ENCODE measurements at places on chromosomes 3 and 15. TPM values are rescaled to one million over a fixed set of nuclear protein-coding genes. Genes with fewer than 3 reads are reported as not detected.

TMIE gene
- total RNA-seq = 0.11 TPM

DNA sequence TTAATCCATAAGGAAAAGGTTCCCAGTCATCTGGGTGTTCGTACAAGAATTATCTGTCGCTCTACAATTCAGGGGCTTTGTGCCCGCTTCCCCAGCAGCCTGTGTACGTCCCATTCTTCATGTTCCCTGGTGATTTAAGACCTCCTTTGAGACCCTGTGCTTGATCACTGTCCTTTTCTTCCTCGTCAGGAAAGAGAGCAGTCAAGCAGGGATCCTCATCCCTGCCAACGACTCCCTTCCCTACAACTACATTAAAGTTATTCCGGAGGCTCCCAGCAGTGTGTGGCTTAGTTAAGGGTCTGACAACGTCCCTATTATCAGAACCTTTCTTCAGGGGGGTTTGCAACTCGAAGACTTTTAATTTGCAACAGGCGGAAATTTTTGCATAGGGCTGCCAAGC is 175.7 kb downstream of the FOXP1 start:
- no peaks in the 10 kb centered on the region for H3K36me3 ChIP-seq
- DNase-seq = no peak

GABRA5 gene
- total RNA-seq = 0.22 TPM

DNA sequence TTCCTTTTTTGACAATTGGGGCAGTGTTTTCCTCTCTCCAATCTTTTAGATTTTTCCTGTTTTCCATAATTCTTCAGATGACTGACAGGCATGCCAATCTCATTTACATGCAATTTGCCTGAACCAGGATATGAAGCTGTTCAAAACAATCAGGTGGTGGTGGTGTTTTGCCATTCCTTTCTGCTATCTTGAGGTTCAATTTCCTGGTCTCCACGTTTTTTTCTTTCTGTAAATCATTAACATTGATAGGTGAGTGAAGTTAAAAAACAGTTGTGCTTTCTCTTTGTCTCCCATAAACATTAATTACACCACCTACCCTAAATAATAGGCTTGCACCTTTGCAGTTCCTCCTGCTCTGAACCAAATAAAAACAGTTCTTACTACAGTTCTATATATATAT is 49.1 kb downstream of the C2CD4A start:
- H3K36me3 ChIP-seq = no peaks in the 10 kb centered on the region
- no peak overlapping the region for H3K4me3 ChIP-seq
- DNase-seq = no peak
- H3K4me1 ChIP-seq = peaks cover 22% of the 10 kb centered on the region
- H3K27ac ChIP-seq = no peak overlapping the region
- H3K27me3 ChIP-seq = no peaks in the 10 kb centered on the region

EPHB3 gene
- total RNA-seq = 3.0 TPM

ZNF80 gene
- total RNA-seq = not detected

FOXL2NB gene
- 0.54 TPM for total RNA-seq

- no peaks in the 10 kb centered on the region for H3K36me3 ChIP-seq
- H3K27ac ChIP-seq = no peak overlapping the region
- H3K4me3 ChIP-seq = no peak overlapping the region
- H3K27me3 ChIP-seq = no peaks in the 10 kb centered on the region
Observed at GRCh38 chr15:87667643-87668042, 588.9 kb downstream of the NTRK3 start.

DNA sequence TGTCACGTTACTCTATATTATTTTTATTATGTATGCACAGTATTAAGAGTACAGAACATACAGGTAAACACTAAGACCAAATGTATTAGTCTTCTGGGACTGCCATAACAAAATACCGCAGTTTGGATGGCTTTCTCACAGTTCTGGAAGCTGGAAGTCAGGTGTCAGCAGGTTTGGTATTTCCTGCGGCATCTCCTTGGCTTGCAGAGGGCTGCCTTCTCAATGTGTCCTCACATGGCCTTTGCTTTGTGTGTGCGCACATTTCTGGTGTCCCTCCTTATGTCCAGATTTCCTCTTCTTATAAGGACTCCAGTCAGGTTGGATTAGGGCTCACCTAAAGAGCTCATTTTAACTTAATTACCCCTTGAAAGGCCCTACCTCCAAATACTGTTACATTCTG is 53.8 kb upstream of the CPOX start:
- no peak for DNase-seq
- H3K36me3 ChIP-seq = no peaks in the 10 kb centered on the region
- peaks cover 23% of the 10 kb centered on the region for H3K27me3 ChIP-seq
- no peak overlapping the region for H3K27ac ChIP-seq

DNA sequence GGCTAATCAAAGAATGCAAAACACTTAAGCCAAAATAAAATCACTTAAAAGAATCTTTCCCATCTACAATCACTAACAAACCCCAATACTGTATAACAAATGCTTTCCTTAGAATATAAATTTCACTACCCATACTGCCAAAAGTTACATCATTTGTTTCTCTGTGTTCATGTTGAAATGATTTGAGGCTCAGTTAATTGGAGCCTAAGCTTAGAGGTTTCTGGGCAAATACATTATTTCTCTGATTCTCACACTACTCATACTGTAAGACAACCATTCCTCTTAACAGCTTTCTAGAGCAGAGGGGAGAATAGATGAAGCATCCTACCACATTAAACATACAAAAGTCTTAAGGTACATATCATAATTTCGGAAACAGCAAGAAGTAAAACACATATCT is 2.1 kb downstream of the RIOX2 start:
- peak; percentile 47 for DNase-seq
- peaks cover 16% of the 10 kb centered on the region for H3K4me1 ChIP-seq
- no peak overlapping the region for H3K27ac ChIP-seq
- H3K27me3 ChIP-seq = no peaks in the 10 kb centered on the region

GRCh38 chr15:78000091-78000926 is 77.2 kb downstream of the TBC1D2B start:
- H3K4me3 ChIP-seq = no peak overlapping the region
- peaks cover 19% of the 10 kb centered on the region for H3K36me3 ChIP-seq
- H3K27ac ChIP-seq = no peak overlapping the region
- DNase-seq = peak; percentile 54
- H3K4me1 ChIP-seq = peaks cover 11% of the 10 kb centered on the region

DNA sequence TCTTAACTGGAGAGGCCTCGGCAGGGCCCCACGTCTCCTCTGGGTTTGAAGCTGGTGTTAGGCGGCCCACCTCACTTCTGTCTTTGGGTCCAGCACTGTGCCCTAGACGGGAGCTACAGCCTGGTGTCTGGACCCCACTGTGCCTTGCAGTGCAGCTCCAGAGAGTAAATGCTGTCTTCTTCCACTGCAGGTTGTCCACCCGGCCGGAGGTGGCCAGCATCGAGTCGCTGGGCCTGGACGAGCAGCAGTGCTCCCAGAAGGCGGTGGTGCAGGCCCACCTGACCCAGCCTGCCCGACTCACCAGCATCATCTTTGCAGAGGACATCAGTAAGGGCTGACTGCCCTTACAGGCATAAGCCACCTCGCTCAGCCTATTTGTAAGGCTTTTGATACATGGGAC is 53.1 kb upstream of the TAMM41 start:
- no peak overlapping the region for H3K4me3 ChIP-seq
- no peaks in the 10 kb centered on the region for H3K36me3 ChIP-seq
- H3K27me3 ChIP-seq = 0 out of 2 replicates have a peak, but pooled peaks cover 3% of the 10 kb centered on the region
- no peaks in the 10 kb centered on the region for H3K4me1 ChIP-seq

- peak overlapping the region; percentile 92 for H3K27ac ChIP-seq
- no peaks in the 10 kb centered on the region for H3K27me3 ChIP-seq
- H3K4me3 ChIP-seq = peak overlapping the region; percentile 93
- peaks cover 7% of the 10 kb centered on the region for H3K36me3 ChIP-seq
- peaks cover 16% of the 10 kb centered on the region for H3K4me1 ChIP-seq
- DNase-seq = peak; percentile 15
Observed at GRCh38 chr15:84714821-84715220, 1.1 kb downstream of the SEC11A start.

DNA sequence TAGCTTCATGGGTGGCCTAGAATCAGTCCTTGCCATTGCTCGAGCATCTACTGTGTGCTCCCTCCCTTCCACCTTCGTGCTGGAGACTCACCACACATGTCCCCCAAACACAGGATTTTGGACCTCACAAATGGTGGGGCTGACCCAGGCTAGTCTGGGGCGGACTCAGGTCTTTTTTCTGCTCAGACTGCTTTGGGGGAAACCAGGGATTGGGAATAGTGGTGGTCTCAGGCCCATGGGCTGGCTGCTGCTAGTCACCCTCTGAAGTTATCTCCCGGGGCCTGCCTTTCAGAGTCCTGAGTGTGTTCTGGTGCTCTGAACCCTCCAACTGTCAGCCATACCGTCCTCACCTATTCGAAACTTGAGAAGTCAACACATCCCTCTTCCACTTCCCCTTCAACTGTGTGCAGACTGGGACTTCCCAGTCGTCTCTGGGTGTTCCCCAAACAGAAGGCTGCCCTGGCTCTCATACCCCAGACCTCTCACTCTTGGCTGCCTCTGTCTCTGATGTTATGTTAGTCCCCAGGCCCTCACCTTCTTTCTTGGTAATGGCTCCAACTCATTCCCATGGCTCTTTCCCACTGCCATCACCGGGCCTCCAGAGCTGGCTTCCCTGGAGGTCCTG is 46.0 kb downstream of the PPCDC start:
- H3K27me3 ChIP-seq = no peaks in the 10 kb centered on the region
- no peak for DNase-seq
- no peaks in the 10 kb centered on the region for H3K36me3 ChIP-seq
- H3K4me3 ChIP-seq = no peak overlapping the region
- H3K27ac ChIP-seq = no peak overlapping the region

GRCh38 chr3:36493051-36493450 is 112.7 kb downstream of the STAC start:
- H3K4me3 ChIP-seq = no peak overlapping the region
- peaks cover 43% of the 10 kb centered on the region for H3K4me1 ChIP-seq
- no peaks in the 10 kb centered on the region for H3K27me3 ChIP-seq
- H3K27ac ChIP-seq = no peak overlapping the region
- no peak for DNase-seq
